ENCODE measurements at places on chromosomes 7 and 10. TPM values are rescaled to one million over a fixed set of nuclear protein-coding genes. Genes with fewer than 3 reads are reported as not detected.

CTAGE15 gene
- total RNA-seq, result not detected

GIMAP2 gene
- 0.43 TPM for total RNA-seq

TACR2 gene
- total RNA-seq, result 0.20 TPM

CRCP gene
- total RNA-seq, result 21.2 TPM

SPDYE5 gene
- total RNA-seq, result not detected

MUC12 gene
- 0.23 TPM for total RNA-seq

VSTM4 gene
- total RNA-seq, result 8.2 TPM

TSPAN13 gene
- 5.8 TPM for total RNA-seq

Data from smooth muscle cell of the pulmonary artery (primary cell).